NCI-H446 (cell line): ENCODE measurements at places on chromosomes 3 and 15.

GRCh38 chr3:102053375-102053989, 204.2 kb downstream of the NFKBIZ start:
- DNase-seq: no peak

- no peak for DNase-seq
Measured at GRCh38 chr3:2599471-2599870, 500.8 kb downstream of the CNTN4 start.

DNA sequence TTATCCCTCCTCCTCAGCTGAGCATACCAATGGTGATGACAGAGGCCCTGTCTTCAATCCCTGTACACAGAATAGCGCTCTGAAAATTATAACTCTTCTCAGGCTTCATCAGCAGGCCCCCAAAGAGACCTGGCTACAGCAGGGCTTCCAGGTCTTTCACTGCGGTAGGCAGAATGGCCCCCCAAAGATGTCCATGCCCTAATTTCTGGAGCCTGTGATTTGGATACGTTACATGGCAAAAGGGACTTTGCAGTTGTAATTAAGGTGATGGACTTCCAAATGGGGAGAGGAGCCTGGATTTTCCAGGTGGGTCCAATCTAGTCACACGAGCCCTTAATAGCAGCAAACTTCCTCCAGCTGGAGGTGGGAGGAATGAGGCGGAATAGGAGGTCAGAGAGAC, 221.8 kb upstream of the CTDSPL start:
- no peak for DNase-seq

- no peak for DNase-seq
Measured at GRCh38 chr3:126733061-126733430, 29.0 kb downstream of the CHCHD6 start.

- DNase-seq: no peak
Measured at GRCh38 chr3:53733446-53733845, 112.8 kb downstream of the CHDH start.

DNA sequence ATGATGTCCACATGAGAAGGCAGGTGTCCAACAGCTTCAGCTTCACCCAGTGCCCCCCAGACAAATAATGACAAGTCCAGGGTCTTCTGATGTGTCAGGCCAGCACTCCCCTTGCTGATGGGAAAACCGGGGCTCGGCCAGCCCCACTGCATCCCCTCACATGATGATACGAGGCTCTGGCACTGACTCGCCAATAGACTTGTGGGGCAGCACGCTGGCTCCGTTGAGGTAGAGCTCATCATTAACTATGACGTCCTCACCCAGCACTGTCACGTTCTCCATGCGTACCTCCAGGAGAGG, 2.1 kb upstream of the AMIGO3 start:
- no peak for DNase-seq

DNA sequence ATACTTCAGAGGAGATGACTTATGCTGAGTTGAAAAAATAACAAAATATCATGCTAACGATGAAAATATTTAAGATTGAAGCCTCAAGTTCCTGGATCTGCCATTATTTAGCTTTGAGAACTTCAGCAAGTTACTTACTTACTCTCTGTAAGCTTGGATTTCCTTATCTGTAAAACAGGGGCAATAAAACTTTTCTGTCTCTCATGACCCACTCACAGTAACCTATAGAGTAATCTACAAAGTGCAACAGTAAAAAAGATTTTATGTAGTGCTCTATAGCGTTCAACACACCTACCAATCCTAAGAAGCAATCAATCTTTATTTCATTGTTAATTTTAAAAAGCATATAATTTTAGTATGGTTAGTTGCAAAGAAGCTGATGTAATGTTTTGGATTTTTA, 478.6 kb downstream of the ZIC1 start:
- no peak for DNase-seq

GRCh38 chr3:29065211-29065785, 215.6 kb upstream of the RBMS3 start:
- peak; percentile 66 for DNase-seq

GRCh38 chr3:87997298-87997697, 61.5 kb downstream of the CGGBP1 start:
- no peak for DNase-seq

DNA sequence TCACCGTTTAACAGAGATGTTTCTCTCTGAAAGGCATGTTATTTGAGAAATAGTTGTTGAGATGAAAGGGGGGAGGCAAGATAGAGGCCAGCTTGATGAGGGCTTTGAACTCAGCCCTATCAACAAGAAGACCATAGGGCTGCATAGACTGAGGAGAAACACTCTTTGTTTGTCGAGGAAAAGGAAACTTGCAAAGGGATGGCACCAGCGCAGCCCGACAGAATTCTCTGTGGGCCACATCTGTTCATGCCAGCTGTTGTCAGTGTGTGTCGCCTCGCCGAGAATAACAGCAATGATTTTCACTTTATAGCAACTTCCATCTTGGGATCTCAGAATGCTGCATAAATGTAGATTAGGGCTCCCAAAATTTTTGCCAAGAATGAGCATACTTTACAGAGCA, 478.3 kb upstream of the TPRG1 start:
- no peak for DNase-seq

DNA sequence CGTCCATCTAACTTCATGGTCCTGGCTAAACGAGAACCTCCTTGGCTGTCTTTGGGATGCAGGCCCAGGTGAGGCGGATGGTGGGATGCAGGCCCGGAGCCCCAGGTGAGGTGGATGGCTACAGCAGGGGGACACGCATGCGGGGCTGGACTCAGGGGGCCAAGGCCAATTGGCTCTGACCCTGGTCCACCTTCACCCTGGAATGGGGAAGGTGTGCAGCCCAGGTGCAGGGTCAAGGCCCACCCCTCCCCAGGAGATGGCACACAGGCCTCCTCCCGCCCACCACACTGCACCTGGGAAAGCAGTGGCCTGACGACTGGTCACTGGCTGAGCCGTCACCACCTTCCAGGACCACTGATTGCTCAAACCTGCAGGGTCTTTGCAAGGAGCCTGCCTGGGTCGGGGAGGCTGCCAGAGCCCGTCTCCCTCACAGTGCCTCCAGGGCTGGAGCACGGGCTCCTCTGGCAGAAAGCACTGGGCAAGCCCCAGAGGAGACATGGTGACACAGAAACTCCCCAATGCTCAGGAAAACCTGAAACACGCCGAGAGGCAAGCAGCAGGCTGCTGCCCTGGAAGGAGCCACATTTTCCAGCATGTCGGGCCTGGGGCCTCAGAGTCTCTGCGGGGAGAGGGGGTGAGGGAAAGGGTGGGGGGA, 159.6 kb downstream of the LRRK1 start:
- DNase-seq: no peak

- no peak for DNase-seq
Measured at GRCh38 chr15:55282284-55282833, 7.3 kb downstream of the RAB27A start.

DNA sequence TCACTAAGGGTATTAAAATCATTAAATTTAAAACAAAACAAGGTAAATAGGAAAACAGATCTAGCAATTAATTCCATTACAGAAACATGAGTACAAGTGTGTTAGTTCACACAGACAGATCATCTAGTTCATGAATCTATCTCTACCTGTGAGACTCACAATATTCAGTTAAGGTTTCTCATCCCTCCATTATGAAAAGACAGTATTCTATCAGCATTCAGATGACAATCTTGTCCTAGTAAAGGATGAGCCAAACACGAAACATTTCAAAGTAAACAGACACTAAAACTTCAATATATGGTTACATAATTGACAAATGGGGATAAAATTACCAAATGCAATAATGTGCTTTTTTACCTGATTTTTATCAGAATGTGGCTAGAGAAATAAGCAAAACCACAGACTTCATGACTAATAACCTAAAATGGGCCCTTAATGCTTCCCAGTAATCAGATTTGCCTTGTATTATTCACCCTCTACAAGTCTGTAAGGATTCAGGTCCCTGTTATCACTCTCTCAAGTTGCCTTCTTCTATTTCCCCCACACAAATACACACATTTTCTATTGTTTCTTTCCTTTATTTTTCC, 126.8 kb downstream of the DLG1 start:
- no peak for DNase-seq

DNA sequence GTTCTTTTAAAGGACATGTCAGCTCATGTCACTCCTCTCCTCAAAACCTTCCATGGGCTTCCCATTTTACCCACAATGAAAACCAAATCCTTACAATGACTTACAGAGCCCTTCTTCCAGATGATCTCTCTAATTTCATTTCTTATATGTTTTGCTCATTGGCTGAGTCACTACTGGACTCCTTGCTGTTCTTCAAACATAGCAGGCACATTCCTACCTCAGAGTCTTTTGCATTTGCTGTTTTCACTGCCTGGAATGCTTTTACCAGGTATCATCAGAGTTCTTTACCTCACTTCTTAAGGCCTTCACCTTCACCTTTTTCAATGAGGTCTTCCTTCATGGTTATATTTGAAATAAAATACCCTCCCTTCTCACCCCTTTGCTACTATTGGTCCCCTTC, 57.3 kb downstream of the NECTIN3 start:
- DNase-seq: no peak

DNA sequence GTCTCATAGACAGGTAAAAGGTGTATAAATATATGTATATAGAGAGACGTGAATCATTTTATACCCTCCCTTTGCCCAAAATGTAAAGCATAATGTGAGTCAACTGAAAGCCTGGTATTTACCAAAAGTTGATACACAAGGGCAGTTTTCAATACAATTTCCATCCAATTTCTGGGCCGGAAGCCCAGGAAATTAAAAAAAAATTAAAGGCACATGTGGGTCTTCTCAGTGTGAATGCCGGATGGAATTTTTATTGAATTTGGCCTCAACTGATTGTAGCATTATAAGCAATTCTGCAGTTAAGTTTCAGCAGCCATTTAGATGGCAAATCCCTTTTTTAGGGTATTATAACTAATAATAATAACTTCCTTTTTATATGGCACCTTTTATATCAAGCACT, 3.3 kb upstream of the CNTN3 start:
- DNase-seq: peak; percentile 74

DNA sequence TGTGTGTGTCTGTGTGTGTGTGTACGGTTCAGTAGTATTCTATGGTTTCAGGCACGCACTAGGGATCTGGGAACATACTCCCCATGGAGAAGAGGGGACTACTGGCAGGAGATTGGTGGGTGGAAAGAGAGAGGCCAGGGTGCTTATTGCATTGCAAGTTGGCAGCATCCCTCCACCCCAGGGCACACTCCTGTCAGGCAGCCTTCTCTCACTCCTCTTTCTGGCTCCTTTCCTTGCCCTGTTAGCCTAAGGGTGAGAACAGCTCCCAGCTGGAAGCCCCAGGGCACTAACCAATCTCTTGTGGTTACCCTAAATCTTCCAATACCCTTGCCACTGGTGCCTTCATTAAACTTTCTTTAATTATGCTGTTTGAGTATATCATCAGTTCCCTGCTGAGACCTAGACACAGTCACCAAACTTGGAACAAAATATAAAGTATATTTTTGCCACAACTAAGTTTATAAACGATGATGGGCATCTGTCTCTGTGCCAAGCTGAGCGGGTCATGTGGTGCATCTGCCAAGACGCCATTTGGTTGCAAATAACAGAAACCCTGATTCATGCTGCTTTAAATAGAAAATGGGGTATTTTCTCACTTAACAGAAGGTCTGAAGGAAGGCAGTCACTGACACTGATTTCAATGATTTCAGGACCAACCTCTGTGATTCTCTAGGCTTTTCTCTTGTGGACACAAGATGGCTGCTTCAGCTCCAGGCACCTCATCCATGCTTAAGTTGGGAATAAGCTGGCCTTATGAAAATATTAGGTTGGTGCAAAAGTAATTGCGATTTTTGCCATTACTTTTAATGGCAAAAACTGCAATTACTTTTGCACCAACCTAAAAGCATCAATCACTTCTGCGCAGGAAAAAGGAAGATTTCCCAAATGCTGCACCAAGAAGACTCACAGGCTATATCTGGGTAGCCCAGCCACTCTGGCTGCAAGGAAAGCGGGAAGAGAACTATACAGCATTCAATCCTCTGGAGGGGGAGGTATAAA, 476.9 kb upstream of the PROK2 start:
- peak; percentile 73 for DNase-seq

- DNase-seq: peak; percentile 40
Measured at GRCh38 chr15:77966540-77967234, 110.8 kb downstream of the TBC1D2B start.
